H9 (cell line): ENCODE measurements at places on chromosomes 16 and 17.
A peak's percentile ranks its signal among the peaks of the same experiment; 100 is the strongest.

DNA sequence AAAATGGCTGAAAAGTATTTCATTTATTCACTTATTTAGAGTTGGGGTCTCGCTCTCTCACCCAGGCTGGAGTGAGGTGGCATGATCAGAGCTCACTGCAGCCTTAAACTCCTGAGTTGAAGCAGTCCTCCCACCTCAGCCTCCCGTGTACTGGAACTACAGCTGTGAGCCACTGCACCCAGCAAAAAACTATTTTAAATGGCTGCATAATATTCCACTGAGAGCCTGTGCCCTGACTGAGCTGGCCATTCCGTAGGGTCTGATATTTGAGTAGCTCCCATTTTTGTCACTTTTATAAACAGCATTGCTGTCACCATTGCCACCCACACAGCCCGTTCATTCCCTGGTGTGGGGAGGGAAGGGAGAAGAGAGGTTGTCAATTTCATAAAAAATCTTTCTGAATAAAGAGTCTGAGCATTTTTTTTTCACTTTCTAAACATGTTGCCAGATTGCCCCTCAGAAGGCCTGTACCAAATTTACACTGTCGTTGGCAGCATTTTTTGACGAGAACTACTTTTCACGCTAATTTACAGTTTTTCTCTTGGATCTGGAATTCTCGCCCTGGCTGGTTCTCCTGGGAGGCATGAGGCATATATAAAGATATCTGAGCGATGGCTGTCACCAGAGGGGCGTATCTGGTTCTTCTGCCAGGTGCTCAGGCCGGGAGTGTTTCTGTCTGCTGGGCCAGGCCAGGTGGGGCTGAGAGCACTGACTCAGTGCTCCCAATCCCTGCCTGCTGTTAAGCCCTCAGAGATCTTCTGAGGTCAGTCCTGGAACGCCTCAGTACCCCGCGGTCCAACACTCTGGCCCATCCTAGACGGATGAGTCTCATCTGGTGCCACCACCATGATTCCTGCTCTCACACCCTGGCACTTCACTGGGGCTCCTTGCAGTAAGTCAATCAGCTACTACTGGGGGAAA is 7.2 kb upstream of the KIFC3 start:
- H3K27me3 ChIP-seq = no peaks in the 10 kb centered on the region
- H3K36me3 ChIP-seq = no peaks in the 10 kb centered on the region
- no peak for DNase-seq
- H3K27ac ChIP-seq = no peak overlapping the region
- H3K4me3 ChIP-seq = no peak overlapping the region
- peaks cover 4% of the 10 kb centered on the region; the same call in 1 of the 2 replicates for H3K4me1 ChIP-seq

- no peaks in the 10 kb centered on the region for H3K27me3 ChIP-seq
- no peaks in the 10 kb centered on the region for H3K4me1 ChIP-seq
Measured at GRCh38 chr16:66936462-66936861, 1.1 kb downstream of the CES2 start.

- H3K4me1 ChIP-seq = no peaks in the 10 kb centered on the region
- DNase-seq = no peak
- H3K27ac ChIP-seq = no peak overlapping the region
- H3K27me3 ChIP-seq = no peaks in the 10 kb centered on the region
Measured at GRCh38 chr17:56482229-56482628, 111.3 kb upstream of the NOG start.

DNA sequence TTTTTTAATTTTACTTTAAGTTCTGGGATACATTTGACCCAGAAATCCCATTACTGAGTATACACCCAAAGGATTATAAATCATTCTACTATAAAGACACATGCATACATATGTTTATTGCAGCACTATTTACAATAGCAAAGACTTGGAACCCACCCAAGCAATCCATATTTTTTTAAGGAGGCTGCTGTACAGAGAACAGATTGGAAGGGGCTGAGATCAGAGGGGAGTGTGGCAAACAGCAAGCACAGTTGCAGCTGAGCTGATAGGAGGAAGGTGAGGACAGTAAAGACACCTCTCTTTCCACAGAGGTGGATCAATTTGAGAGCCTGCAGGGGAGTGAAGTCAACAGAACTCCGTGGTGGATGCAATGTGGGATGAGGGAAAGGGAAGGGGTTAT is 10.2 kb upstream of the TMEM238L start:
- DNase-seq = no peak
- H3K36me3 ChIP-seq = no peaks in the 10 kb centered on the region
- no peak overlapping the region for H3K4me3 ChIP-seq
- no peaks in the 10 kb centered on the region for H3K4me1 ChIP-seq

DNA sequence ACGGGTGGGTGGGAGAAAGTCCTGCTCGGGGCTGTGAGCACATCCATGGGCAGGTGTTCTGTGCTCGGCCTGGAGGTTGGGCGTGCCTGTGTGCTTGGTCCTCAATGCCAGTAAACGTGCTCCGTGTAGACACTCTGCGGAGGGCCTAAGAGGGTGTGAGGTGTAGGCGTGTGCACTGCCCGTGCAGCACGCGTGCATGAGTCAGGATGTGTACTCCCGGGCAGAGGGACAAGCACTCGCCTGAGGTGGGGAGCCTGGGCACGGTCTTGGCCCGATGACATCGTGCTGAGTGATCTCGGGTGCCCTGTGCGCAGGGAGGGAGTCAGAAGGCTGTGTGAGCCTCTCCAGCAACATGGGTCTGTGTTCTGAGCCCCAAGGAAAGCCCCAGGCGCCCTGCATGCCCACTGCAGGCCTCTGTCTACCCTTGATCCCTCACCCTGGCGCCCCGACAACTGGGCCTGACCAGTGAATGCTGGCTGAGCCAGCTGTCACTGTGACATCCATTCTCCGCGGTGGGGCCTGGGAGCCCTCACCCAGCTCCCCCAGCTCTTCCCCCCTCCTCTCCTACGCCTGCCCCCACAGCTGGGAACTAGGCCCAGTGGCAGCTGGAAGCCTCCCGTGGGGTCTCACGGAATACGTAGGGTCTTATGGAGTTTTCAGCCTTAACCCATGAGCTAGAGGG is 23.5 kb upstream of the NXPH3 start:
- H3K4me3 ChIP-seq = no peak overlapping the region
- H3K4me1 ChIP-seq = no peaks in the 10 kb centered on the region
- DNase-seq = no peak
- H3K27ac ChIP-seq = no peak overlapping the region
- no peaks in the 10 kb centered on the region for H3K36me3 ChIP-seq

- no peaks in the 10 kb centered on the region for H3K4me1 ChIP-seq
- H3K4me3 ChIP-seq = no peak overlapping the region
- no peak for DNase-seq
- peaks cover 45% of the 10 kb centered on the region for H3K36me3 ChIP-seq
- no peaks in the 10 kb centered on the region for H3K27me3 ChIP-seq
- no peak overlapping the region for H3K27ac ChIP-seq
Measured at GRCh38 chr17:18980682-18981334, 23.8 kb downstream of the FAM83G start.

GRCh38 chr17:52156576-52157570 is 1.6 kb downstream of the CA10 start:
- no peaks in the 10 kb centered on the region for H3K36me3 ChIP-seq
- H3K27me3 ChIP-seq = peaks cover 28% of the 10 kb centered on the region; the same call in 1 of the 2 replicates
- peak; percentile 48 for DNase-seq
- H3K4me1 ChIP-seq = no peaks in the 10 kb centered on the region

DNA sequence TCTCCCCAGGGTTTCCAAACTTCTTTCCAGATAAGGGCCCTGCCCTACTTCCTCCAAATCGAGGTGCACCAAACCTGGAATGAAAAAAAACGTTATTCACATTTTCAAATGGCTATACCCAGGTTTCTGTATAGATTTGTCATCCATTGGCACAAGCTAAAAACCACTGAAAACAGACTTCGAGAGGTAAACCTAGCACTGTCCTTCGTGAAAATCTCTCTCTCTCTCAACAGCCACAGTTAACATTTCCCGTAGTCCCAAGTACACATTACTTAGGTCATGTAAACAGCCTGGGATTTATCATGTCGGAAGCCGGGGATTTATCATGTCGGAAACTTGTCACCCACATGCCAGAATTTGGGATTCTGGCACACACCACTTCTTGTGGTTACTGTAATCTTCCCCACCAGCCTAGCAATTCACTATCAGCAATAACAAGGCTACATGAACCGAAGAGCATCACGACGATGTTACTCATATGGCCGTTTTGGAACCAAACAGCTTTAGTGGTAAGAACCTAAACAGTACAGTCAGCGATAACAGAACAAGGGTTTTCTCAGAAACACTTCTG is 1.2 kb downstream of the DDX5 start:
- peak overlapping the region; percentile 100 for H3K4me3 ChIP-seq
- DNase-seq = no peak
- no peaks in the 10 kb centered on the region for H3K27me3 ChIP-seq
- H3K36me3 ChIP-seq = peaks cover 73% of the 10 kb centered on the region
